Smooth muscle cell of the brain vasculature (primary cell): ENCODE measurements at places on chromosomes 2 and 18.

DNA sequence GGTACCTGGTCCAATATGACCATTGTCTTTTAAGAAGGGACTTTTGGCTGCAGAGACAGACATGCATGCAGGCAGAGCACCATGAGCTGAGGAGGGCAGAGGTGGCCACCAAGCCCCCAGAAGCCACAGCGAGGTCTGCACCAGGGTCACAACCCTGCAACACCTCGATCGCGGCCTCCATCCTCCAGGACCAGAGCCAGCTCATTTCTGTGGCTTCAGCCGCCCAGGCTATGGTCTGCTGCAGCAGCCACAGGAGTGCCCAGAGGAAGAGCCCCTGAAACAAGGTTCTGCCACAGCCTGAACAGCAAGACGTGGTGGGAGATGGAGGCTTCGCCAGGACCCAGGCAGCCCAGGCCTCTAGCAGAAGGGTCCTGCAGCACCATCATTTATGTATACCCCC, 53.9 kb downstream of the ANKMY1 start:
- no peak for DNase-seq

DNA sequence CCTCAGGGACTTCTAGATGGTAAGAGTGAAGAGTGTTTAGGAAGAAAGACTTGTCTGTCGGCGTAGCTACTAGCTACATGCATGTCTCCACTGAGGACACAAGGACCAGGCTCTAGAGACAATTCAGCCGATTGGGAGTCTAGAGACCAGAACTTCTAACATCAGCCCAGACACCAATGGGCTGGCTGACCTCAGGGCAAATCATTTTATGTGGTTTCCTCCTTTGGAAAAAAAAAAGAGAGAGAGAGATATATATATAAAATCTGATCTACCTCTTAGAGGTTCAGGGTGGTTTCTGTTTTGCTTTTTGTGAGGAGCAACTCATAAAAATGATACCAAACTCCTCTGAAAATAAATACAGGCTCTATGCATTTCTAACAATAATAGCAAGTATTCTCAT, 212.8 kb downstream of the BCL2 start:
- DNase-seq: no peak

DNA sequence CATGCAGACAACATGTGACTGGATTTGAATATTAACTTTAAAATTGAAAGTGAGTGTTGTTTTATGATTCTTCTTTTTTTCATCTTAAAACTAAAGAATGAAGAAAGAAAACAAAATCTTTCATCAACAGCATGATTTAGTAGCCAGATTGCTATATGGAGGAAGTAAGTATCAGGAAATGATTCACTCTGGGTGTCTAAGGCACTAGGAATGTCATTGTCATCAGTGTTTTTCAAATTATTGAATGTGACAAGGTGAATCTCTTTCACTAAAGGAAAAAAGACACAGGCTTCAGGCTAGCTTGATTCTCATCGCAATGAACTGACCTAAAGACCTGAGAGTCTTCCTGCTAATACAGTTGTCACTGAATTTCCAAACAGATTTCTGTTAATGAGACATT, 430.1 kb downstream of the FBXO15 start:
- DNase-seq: no peak

DNA sequence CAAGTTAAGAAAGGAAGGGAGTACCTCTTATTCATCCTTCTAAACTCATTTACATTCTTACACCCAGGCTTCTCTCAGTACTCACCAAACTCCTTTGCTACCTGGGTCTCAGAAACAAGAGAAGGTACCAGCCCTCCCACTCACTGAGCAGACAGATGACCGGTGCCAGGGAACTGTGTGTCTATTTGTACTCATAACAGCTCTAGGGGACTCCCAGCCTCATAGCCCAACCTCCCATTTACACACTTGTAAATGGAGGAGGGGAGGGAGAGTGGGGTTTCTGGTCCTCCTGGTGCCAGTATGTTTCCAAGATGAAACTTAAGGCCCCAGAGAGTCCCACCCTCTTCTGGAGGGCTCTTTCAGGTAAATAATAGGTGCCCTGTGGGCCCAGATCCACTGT, 42.8 kb upstream of the SIGLEC15 start:
- no peak for DNase-seq

GRCh38 chr18:55500316-55501086, 87.5 kb downstream of the TCF4 start:
- DNase-seq: no peak

DNA sequence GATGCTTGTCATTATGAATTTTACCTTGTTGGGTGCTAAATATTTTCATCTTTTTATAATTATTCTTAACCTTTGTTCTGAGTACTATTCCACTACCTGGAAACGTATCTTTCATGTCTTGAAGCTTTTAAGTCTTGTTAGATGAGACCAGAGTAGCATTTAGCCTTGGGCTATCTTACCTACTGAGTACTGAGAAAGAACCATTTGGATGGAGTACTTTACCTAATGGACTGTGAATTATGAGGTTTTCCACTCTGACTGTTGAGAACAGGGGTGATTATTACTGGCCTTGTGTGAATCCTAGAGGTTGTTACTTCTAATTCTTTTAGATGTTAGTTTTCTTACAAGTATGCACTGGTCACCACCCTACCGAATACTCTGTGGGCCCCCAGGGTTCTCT, 63.5 kb downstream of the CCDC102B start:
- DNase-seq: no peak

DNA sequence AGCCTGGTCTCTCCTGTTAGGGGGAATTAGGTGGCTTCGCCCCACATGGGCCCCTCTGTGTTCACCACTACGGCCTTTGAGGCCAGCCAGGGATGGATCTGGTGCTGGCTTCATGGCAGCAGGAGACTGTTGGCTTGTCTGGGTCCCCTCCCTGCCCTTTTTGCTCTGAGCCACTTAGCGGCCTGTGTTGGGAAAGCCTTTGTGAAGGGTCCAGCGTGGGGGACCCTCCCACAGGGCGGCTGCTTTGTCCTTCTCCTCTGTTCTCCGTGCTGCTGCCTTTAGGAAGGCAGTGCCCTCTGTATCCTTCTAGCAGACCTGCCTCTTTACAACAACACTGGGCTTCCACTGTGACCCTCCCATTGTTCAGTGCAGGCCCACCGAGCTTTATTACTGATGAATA, 118.4 kb downstream of the TSN start:
- no peak for DNase-seq

- no peak for DNase-seq
Observed at GRCh38 chr2:238352361-238352760, 32.0 kb downstream of the TRAF3IP1 start.

- DNase-seq: no peak
Observed at GRCh38 chr2:236166796-236167296, 1.3 kb downstream of the GBX2 start.

DNA sequence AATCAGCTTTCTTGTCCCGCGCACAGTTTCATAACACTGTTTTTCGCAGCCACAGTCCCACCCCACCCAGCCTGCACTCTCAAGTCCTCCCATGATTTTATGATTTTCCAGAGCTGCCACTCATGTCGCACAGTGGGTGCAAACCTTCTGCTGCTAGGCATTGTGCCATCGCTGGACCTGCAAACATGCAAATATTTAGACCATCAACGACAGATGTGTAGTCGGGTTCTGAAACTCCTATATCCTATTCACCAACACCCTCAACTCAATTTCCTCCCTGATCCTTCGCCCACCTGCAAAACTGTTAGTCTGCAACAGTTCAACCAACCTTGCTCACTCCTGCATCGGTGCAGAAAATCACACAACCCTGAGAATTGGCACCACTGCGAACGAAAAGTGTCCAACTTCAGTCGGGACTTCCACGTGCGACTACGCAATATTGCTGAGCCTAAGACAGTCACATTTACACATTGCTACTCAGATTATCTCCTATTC, 871 bp upstream of the ALS2 start:
- no peak for DNase-seq

- DNase-seq: no peak
Observed at GRCh38 chr2:105748566-105748965, 3.9 kb downstream of the NCK2 start.

DNA sequence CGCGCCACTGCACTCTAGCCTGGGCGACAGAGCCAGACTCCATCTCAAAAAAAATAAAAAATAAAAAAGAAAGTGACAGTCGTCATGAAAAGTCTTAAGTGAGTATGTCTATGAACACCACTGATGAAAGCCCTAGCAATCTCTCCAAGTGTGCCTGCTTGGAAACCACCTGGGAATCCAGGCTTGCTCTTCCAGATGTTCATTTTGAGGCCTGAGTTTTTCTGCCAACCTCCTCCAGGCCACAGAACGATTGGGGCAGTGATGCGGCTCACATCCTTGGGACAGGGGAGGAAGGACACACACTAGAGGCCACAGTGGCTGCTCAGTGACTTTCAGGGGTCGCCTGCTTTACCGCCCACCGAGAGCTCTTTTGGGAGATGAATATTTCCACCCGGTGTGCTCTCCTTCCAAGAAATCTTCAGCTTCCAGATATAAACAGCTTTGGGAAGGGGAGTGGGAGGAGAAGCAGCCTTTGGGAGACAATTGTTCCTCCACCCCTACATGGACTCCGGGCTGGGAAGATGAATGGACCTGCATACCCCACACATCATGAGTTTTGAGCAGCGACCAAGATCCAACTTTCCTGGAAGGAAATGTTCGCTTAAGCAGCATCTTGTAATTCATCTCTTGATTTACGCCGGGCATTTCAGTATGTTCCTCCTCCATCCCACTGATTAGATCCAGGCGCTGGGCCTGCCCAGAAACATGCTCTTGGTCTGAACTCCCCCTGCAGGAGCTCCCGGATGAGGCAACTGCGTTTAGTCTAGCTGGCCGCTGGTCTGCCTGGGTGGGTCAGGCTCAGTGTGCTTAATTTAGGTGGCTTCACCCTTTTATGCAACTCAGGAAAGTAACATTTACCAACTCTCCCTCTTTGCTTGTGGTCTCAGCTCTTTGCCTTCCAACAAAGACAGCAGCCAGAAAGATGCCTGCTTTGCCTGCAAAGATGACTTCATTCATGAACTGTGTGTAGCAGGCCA, 6.2 kb upstream of the ARMC9 start:
- DNase-seq: peak; percentile 81

DNA sequence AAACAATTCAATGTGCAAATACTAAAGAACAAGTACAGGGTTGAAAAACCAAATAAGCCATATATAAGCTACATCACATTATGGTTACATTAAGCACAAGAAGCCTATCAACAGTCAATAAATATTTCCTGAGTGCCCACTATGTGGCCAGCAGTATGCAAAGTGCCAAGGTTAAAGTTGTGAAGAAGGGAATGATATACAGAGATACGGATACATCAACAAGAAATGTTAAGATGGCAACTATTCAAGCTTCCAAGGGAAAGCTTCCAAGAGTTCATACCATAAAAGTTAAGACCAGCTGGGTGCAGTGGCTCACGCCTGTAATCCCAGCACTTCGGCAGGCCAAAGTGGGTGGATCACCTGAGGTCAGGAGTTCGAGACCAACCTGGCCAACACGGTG, 14.0 kb downstream of the DYM start:
- no peak for DNase-seq

GRCh38 chr2:241565411-241565810, 6.9 kb downstream of the BOK start:
- DNase-seq: no peak

DNA sequence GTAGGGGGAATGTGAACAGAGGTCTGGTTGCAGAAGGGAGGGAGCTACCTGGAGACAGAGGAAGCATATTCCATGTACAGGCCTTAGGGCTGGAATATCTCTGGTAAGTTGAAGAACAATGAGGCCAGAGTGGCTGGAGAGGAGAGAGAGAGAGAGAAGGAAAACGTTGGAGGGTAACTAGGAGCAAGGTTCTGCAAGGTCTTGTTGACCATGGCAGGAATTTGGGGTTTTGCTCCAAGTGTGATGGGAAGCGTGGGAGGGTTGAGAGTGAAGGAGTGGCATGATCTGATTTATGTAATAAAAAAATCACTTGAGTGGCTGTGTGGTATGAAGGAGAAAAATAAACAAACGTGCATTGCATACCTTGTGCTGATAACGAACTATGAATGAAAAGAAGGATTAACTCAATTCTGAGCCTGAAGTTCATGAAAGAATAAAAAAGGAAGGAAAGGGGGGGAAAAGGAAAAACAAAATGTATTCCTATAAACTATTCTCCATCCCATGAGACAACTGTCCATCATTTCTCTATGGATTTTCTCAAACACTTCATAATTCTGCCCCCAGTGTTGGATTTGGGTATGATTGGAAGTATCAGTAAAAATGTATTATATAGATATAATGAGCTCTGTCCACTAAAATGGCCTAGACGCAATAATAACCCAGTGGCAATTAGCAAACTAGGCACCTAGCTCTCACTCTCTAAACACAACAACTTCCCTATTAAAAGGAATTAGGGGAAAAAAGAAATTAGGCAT, 59.7 kb upstream of the PMAIP1 start:
- no peak for DNase-seq

GRCh38 chr18:62839874-62840713, 124.8 kb downstream of the PHLPP1 start:
- DNase-seq: no peak

DNA sequence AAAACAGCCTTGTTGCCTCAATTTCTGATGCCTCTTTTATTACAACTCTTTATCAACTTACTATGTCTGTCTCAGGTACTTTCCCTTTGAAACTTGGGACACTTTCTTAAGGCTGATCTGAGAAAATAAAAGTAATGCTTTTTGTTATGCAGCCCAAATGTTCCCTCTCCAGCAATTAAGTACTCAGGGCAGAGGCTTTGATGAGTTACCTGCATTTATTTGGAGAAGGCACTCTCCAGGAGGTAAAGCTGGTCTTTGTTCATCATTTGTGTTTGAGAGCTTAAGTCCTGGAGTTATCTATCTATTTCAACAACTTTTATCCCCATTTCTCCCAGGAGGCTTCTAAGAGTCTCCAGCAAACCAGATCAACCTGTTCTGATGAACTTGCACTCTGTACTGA, 259.2 kb downstream of the ASXL3 start:
- no peak for DNase-seq

DNA sequence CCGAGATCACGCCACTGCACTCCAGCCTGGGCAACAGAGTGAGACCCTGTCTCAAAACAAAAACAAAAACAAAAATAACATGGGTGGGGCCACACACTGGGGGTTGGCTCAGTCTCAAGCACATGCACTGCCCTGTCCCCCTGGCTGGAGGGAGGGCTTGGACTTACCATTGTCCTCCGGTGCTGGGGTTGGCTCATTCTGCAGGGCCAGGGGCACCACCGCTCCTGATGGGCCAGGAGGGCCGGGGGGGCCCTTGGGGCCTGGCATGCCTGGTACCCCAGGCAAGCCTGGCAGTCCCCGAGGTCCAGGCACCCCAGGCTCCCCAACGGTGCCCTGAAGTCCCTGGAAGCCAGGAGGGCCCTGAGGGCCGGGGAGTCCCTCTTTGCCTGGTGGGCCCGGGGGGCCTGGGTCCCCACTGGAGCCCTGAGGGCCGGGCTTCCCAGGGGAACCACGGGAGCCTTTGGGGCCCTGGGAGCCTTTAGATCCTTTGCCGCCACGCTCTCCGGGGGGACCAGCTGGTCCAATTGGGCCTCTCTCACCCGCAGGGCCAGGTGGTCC, 66.8 kb upstream of the THOC1 start:
- no peak for DNase-seq
